ENCODE measurements at places on chromosomes 3 and 15.

GRCh38 chr15:63677778-63678177, 80.6 kb downstream of the FBXL22 start:
- DNase-seq, result no peak

DNA sequence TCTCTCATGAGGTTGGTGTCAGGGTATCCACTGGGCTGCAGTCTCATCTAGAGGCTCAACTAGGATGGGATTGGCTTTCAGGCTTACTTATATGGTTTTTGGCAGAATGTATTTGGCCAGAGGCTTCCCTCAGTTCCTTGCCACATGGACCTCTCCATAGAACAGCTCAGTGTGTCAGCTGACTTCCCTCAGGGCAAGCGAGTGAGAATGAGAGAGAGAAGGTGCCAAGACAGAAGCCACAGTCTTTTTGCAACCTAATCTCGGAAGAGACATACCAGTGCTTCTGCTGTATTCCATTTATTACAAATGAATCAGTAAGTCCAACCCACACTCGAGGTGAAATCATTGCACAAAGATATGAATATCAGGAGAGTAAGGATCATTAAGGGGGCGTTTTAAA, 129.2 kb downstream of the CCNL1 start:
- no peak for DNase-seq

DNA sequence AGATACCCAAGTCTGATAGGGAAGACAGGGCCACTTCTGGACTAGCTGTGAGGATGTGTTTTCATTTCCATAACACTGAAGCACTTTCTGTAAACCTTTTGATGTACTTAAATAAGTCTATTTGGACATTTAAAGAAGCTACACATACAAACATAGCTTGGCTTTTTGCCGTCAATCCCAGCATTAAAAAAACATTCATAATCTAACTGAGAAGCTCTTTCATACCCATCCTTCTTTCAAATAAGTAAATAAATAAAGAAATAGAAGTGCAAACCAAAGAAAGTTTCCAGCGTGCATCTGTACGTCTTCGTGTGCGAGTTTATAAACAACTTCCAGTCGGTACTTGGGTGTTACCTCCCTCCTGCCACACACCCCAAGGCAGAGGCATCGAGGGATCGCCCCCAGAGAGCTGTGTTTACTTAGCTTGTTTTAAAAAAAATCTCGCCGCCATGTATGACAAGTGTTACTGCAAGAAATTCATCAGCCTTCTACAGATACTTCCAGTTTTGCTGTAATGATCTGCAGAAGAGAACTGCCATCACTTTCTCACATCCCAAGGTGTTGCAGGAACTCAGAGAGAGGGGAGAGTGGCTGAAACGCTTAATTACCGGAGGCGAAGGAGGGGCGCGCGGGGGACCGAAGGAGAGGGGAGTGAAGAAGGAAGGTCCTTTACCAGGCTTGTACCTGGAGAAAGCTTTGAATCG, 9.0 kb upstream of the MEIS2 start:
- DNase-seq, result no peak

- no peak for DNase-seq
Observed at GRCh38 chr15:82810890-82811426, 1.5 kb downstream of the WHAMM start.

DNA sequence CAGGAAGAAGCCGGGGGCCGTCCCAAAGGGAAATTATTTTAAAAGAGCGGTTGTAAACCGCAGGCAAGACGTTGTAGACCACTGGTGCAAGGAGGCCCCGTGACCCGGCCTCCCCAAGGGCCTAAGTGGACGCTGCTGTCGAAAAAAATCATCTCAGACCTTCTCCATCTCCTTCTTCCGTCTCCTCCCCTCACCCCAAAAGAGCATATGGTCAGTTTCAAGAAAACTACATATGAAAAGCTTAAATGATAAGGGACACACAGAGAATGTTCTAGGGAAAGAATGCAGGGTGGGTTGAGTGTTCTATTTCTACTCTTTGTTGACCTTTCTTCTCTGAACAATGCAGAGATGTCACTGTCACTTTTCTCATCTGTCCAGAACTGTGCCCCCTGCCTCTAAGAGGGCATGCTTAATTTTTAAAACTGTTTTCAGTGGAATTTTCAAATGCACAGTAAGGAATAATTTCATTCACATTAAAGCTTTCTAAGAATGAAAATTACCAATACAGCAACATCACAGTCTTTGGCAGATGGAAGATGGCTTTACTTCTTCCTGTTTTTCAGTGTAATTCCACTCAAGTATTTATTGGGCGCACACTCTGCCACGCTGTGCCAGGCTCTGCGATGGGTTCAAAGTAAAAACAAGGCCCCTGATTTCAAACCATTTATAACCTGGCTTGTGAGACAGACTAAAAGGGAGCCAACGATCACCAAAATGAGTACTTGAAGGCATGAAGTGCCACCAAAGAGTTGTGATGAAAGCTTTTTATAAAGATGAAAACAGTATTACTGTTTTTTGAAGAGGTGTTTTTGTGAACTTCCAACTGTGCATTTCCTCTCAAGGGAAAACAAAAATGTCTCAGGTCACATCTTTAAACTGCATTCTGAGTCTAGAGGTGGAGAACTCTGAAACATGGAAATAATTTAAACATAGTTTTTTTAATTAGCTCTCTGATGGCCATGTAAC, 891 bp upstream of the TOP2B start:
- no peak for DNase-seq

- DNase-seq, result peak; percentile 40
Observed at GRCh38 chr15:93865586-93865985, 365.8 kb upstream of the MCTP2 start.

GRCh38 chr3:45972534-45973402, 22.9 kb downstream of the FYCO1 start:
- no peak for DNase-seq

GRCh38 chr3:149020839-149021252, 29.5 kb downstream of the GYG1 start:
- no peak for DNase-seq

DNA sequence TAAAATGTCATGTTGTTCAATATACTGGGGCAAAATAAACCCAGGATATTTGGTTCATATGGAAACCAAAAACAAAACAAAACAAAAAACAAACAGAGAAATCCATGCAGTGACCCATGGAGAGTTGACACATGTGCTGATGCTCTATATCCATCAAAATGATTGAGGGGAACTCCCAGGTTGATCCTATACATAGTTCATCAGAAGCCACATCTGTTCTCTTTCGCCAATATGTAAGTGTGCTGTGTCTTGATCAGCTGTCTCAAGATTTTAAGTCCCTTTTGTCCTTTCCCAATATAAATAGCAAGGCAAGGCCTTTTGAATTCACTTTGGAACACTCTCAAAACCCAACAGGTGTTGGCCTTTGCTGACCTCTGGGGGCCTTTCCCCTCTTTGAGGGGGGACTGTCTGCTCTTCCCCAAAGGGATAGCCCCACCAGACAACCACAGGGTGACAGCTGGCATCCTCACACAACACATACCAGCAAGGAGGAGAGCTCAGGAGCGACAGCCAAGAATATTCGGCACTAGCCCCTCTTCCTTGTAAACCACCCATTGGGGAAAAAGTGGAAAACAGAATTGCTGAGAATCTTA, 209.4 kb upstream of the CD96 start:
- DNase-seq, result no peak

DNA sequence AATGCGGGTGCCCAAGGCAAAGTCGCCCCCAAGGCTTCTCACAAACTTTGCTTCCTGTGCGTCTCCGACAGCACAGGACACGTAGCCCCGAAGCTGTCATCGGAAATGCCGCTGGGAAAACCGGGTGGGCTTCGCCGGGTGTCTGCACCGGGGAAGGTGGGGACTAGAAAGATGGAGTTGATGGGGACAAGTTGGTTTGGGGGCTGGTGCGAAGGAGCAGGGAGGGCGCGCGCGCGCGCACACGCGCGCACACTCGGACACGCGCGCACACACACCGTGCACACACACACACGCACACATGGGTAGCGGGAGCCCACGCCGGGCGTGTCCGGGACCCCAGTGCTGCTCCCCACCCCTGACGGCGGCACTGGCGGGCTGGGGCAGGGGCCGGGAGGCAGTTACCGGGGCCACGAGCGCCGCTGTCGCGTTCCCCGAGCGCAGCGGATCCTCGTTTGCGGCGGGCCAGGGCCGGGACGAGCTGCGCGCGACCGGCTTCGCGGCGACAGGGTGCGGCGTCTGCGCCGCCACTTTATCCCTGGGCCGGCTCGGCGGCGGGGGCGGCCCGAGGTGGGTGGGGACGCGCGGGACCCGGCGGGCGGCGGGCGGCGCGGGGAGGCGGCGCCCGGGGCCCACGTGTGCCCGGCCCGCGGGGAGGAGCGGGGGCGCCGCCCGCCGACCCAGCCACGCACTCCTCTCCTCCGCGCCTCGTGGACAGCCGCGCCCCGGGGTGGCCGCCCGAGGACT, 539 bp upstream of the MGLL start:
- no peak for DNase-seq

GRCh38 chr15:90300541-90300940, 35.1 kb downstream of the NGRN start:
- no peak for DNase-seq

- no peak for DNase-seq
Observed at GRCh38 chr15:63480441-63480821, 24.0 kb upstream of the USP3 start.

GRCh38 chr3:191362037-191362436, 31.7 kb upstream of the UTS2B start:
- no peak for DNase-seq

DNA sequence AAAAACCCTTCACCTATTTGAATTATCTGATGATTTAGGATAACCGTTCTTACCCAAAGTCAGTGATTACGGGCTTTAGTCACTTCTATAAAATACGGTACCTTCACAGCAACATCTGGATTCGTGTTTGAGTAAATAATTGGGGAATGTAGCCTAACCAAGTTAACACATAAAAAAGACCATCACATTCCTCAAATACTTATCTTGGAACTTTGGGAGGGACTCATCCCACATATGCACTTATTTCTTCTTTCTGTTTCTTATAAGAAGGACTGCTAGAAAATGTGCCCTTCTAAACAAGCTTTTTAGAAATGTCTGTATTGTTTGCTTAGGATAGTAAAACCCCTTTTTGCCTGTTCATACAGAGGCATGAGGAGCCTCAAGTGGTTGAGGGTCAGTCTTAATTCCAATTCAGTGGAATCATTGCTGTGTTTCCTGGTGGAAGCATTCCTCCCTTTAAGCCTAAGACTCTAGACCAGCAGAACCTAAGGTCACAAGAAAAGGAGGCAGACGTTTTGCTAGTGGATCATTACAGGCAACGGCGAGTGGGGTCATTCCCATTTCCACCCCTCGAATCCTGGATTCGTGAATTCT, 67.5 kb downstream of the TMEM44 start:
- no peak for DNase-seq

GRCh38 chr3:122013448-122013925, 8.6 kb downstream of the ILDR1 start:
- DNase-seq, result no peak

DNA sequence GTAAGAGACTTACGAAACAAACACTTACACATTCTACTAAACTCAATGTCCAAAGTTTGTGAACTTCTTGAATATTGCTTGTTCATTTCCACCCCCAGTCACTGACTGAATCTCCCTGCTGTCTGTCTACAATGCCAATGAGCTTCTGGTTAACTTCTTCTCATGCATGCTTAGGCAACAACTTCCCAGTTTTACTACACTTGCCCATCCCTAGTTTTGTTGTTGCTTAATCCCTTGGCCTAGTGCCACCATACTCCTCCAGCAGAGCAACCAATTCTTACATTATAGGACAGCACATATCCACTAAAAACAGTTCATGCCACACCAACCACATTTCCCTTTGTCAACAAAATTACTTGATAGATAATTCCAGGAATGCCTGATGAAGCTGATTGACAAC, 40.9 kb upstream of the CCR2 start:
- DNase-seq, result no peak

GRCh38 chr3:36969540-36970432, 23.1 kb downstream of the EPM2AIP1 start:
- DNase-seq, result peak; percentile 94

DNA sequence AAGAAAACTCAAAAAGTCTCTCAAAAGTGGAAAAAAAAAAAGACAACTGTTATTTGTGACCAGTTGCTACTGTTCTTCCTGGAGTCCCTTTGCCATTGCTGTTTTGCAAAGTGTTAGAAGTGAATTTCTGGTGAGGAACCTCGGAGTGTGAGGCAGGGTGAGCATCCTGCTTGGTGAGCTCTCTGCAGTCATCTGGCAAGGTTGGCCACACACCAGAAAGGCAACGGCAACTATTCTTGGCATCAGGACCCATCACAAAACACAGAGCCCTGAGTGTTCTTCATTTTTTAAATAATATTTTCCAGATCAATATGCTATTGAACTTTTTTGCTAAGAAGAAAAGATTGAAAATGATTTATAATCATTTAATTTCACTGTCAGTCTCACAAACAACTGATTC, 60.7 kb downstream of the CGNL1 start:
- DNase-seq, result no peak

GRCh38 chr15:62115847-62116246, 49.1 kb downstream of the C2CD4A start:
- no peak for DNase-seq

- no peak for DNase-seq
Observed at GRCh38 chr3:119700269-119700919, 2.4 kb upstream of the CFAP91 start.

DNA sequence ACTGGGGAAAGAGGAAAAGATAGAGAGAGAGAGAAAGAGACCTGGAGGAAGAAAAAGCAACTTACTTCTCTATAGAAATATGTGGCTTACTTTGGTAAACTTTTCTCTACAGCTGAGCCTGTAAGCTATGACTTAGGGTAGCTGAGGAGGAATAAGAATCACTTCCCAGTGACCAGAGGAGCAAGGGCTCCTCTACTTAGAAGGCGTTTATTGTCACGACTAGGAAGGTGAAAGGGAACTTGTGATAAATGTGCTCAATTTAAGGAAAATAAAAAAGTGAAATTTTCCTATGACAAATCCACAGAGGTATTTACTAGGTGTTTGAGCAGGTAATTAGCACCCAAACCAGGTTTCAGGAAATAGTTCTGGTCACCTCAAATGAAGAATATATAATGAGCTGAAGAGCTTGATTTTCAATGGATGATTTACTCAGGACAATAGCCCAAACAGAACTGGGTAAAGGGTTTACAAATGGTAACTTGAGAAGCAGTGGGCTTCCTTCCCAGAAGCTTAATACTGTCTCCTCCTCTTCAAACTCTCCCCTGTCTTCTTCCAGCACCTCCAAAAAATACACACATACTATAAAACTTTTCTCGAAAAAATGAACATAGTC, 46.1 kb downstream of the SOX2 start:
- DNase-seq, result no peak

DNA sequence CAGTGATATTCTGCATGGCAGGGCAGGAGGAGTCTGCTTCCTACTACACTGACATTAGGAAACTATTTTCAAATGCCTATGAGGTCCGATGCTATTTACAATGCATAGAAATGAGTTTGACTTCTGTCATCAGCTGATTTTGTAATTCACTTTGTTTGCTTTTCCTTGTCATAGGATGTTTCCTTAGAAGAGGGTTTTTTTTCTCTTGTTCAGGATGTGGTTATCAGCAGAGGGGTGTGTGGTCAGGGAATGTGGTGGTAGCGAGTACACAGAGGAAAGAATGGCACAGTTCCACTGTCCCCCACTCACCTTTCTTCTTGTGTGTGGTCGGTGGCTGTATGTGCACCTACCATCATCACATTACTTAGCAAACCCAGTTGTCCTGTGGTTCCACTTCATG, 231.5 kb downstream of the LRTM1 start:
- no peak for DNase-seq

- no peak for DNase-seq
Observed at GRCh38 chr15:57312318-57313133, 63.8 kb upstream of the CGNL1 start.

- DNase-seq, result no peak
Observed at GRCh38 chr3:96966181-96966929, 152.0 kb downstream of the EPHA6 start.

GRCh38 chr3:132001999-132002398, 32.8 kb downstream of the CPNE4 start:
- peak; percentile 67 for DNase-seq

GRCh38 chr3:78645628-78646310, 1122.0 kb downstream of the ROBO1 start:
- DNase-seq, result peak; percentile 58
